Stimulated activated CD8-positive, alpha-beta memory T cell treated with anti-CD3 and anti-CD28 coated beads, Interleukin-2, amount 100 ng/mL, for 1 hour (primary cell): ENCODE measurements at places on chromosomes 1 and 21.

- no peak for DNase-seq
Measured at GRCh38 chr1:42851960-42852607, 5.7 kb downstream of the ZNF691 start.

GRCh38 chr1:166876540-166876838 lies 425 bp upstream of the TADA1 start:
- no peak for DNase-seq

DNA sequence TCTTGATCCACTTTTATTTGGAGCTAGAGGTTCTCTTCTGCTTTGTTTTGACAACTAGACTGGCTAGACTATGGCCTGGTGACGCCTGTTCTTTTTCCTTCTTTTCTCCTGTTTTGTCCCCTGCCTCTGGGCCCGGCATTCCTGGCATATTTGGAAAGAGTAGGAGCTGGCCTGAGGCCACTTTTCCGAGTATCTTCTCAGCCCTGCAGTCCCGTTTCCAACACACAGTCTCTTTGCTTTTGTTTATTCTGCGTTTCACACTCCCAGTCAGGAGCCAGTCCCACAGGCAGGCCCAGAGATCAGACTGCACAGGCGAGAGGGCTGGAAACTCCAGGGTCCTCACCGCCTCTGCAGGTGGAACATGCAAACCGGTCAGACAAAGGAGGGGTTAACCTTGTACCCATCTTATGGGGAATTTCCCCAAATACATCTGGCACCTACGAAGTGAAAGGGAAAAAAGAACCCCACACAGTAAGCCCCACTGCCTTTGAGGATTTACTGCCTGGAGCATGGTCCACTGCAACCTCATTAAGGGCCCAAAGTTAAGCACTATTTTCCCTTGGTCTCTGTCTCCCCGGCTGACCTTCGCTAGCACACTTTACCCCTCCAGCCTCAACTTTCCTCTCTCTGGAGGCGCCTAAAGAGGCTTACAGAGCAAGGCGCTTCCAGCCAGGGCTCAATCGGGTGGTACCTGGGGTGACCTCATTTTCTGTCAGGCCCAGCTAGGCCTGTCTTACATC lies 141.1 kb downstream of the TOMM20 start:
- no peak for DNase-seq

GRCh38 chr1:112001436-112001835 lies 12.0 kb upstream of the KCND3 start:
- no peak for DNase-seq

DNA sequence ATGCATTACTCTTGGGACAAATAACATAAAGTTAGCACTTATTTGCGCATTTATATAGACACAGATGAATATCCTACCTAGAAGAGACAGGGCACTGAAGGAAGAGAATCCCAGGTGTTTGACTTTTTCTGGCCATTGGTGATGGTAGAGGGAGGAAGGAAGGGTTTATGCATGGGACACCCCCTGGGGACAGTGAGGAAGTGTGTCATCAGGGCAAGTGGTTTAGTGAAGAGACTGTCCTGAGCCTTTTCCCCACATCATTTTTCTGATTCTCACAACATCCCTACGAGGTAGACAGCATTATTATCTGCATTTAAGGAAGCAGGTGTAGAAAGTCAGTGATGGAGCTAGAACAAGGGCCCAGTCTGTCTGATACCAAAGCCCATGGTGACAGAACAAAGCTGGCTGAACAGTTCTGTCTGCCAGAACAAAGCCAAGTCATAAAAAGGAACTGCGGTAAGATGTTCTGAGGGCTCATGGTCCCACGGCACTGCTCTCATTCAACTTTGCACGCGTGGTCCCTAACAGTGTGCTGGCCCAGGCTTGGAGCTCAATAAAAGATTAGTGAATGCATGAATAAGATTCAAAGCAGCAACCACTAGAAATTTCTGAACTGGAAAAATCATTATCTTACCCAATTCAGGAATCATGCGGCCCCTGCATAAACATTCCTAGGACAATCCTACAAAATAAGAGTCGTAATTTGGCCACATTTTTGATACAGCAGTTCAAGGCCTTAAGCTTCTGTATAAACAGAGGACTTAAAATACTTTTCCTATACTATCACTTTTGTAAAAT lies 12.2 kb upstream of the CDC42BPA start:
- no peak for DNase-seq

- DNase-seq, result no peak
Measured at GRCh38 chr1:235304549-235305451, 23.2 kb downstream of the ARID4B start.

GRCh38 chr1:58585581-58586151 lies 8.6 kb upstream of the TACSTD2 start:
- no peak for DNase-seq

DNA sequence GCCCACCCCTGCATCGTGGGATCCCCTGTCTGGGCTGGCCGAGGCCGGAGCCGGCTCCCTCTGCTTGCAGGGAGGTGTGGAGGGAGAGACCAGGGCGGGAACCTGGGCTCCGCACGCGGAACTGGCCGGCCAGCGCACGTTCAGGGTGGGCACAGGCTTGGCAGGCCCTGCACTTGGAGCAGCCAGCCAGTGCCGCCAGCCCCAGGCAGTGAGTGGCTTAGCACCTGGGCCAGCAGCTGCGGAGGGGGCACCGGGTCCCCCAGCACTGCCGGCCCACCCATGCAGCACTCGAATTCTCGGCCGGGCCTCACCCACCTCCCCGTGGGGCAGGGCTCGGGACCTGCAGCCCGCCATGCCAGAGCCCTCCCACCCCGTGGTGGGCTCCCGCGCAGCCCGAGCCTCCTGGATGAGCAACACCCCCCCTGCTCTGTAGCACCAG lies 422.6 kb downstream of the AMY1C start:
- no peak for DNase-seq

DNA sequence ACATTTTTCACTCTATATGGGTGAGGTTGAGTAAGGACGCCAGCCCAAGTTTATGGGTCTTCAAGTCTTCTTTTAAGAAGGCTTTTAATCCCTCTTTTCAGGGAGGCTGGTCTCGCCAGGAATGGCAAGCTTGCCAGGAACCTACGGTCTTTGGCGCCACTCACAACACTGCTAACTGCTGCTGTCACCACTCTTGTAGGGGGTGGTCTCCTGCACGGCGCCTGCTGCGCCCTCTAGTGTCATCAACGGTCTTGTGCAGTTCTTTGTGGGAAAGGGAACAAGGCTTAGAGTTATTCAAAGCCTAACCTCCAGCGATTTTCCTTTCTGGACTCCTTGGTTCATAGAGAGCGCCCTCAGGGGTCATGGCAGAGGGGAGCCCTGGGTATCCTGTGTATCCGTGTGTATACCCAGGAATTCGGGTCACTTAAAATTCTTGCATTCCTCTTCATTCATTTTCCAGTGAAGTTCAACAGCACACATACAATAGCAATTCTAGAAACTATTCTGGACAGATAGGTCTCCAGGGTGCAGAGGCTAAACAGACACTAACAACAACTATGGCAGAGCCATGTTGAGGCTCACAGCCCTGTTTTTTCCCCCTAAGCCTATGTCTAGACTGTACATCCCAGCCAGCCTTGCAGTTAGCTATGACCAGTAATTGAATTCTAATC lies 392.8 kb upstream of the CAMK1G start:
- DNase-seq, result no peak

DNA sequence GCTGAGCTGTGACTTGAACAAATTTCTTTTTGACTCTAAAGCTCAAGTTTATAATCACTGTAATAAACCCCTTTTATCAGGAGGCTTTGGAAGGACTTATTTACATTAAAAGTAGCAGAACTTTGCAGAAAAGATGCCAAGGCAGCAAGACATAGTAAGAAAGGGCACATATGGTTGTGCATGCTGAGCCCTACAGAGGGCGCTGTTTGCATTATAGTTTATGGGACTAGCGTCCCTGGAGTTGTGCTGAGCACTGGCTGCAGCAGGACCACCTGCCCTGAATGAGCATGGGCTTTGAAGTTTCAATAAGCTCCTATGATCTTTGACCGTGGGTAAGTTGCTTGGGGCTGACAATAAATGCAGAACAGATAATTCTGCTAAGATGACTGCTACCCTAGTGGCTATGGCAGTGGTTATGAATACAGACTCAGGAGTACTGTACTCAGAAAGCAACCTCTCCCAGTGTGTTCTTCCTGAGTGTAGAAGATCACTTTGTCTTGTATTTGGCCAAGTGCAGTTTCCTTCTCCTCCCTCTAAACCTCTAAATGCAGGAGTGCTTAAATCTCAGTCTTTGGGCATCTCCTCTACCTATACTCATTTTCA lies 45.4 kb upstream of the USP1 start:
- no peak for DNase-seq

DNA sequence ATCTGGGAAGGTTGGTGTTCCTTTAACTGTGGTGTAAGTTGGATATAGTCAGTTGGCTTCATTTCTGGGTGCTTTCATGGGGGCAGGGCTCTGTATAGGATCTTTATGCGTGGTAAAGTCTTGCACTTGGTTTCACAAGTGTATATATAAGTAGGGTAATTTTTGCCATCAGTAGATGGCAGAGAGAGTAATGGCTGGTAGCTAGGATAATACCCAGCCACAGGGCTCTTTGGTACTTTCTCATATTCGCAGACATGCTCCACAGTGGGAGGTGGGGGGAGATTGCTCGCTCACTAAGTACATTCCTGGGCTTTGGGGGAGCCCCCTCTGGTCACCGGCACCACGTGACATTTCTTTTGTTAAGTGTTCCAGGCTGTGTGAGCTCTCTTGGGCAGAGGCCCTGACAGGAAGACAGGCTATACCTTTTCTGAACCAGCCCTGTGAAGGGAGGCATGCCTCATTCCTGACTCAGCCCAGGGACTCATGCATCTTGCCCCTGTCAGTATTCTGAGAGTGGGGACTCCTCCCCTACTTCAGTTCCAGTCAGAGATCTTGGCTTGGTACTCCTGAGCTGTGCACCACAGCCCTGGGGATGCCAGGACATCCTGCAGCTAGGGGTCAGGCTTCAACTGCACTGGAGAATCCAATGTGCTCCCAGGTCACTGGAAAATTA lies 37.6 kb downstream of the FCRL2 start:
- no peak for DNase-seq

DNA sequence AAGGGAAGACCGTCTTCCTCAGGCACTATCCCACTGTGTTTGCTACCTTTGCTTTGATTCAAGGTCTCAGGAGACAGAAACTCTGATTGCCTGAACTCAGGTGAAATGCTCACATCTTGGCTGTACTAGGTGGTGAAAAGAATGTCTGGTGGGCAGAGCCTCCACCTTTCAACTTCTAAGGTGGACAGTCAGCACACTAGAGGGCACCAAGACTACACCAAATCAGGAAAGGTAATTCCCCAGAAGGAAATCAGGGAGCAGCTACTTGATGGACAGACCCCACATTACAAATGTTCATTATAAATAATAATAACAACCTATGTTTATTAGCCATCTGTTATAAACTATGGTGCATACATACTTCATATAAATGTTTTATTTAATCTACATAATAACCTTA lies 220.9 kb downstream of the ATG4C start:
- DNase-seq, result no peak

GRCh38 chr1:50949286-50949982 lies 10.6 kb downstream of the FAF1 start:
- DNase-seq, result no peak

DNA sequence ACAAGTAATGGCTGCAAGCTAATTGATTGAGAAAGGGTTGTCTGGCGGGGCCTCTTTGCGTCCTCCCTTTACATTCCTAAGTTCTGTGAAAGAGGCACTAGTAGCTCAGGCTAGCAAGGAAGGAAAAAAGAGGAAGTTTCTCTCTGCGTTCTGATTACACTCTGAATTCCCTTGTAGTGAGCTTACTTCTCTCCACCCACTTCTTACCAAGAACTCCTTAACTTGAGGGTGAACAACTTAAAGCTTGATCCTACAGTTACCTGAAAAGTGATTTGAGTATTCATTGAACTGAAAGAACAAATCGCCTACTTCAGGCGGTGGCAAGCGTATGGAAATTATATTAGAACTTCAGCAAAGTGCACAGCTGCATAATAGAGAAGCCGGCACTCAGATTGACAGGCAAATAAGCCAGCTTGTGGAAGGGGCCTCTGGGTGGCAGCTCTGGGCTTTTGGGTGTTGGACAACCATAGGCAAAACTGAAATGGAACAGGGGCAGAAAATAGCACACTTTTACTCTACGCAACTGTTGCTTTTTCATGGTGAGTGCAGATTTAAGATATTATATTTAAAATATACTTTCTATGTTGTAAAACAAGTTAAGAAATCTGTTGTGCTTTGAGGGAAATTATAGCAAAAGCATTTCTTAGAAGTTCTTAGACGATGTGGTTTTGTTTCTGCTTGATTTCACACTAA lies 464.5 kb downstream of the USP25 start:
- no peak for DNase-seq

DNA sequence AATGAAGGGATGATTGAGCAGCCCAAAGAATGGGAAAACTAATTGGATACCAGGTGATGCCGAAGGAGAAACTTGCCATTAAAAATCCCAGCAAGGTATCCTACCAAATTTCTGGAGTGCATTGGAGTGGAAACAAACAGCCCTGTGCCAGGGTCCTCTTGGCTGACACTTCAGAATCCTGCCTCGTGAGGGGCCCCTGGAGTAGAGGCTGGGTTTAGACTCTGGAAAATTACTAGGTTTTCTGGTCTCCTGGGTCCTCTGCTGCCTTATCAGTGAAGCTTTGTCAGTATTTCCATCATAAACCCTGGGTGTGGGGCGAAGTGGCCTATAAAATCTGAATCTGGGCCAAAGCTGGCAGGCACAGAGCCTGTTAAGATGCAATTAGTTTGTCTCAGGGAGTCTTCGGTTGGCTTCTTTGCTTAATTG lies 289.2 kb upstream of the USP24 start:
- no peak for DNase-seq

DNA sequence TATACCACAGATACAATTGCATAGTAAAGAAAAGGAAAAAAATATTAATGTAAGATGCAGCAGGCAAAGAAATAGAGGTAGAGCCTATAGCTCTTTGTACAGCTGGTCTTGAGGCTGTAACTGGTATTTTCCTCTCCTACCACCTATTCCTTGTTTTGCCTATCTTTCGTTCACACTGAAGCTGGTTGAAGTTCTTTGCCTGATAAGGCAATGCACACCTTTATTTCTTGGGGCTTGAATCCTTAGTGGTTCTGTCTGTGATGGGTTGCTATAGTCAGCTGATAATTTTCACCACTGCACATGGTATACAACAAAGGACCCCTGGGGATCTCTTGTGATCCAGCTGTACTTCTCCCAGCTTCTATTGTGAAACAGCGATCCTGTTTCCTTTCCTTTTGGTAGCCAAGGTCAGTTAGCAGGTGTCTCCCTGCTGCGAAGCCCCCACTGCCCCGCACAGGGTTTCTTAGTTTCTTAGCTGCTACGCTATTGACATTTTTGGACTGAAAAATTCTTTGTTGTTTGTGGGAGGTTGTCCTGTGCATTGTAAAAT lies 9.9 kb upstream of the TSNAX start:
- no peak for DNase-seq

GRCh38 chr1:107342316-107342715 lies 201.5 kb downstream of the NTNG1 start:
- DNase-seq, result no peak
